CD4-positive, alpha-beta T cell (primary cell): ENCODE measurements at places on chromosomes 3 and 15. TPM values are rescaled to one million over a fixed set of nuclear protein-coding genes. Genes with fewer than 3 reads are reported as not detected.

Gene MGLL
- total RNA-seq, result 0.38 TPM

Gene P2RY14
- not detected for total RNA-seq

Gene RTP4
- 1.5 TPM for total RNA-seq

Gene EPHA6
- total RNA-seq, result not detected

Gene OR5K2
- not detected for total RNA-seq

Gene CMTM8
- 6.1 TPM for total RNA-seq

Gene PLSCR2
- not detected for total RNA-seq

Gene SPINK8
- not detected for total RNA-seq

Gene ATP10A
- total RNA-seq, result 30.0 TPM

Gene DUOXA2
- not detected for total RNA-seq

Gene LRRC2
- total RNA-seq, result 0.59 TPM

Gene GRK7
- 0.19 TPM for total RNA-seq

Gene ALDH1A2
- not detected for total RNA-seq

Gene ZNF620
- total RNA-seq, result 1.0 TPM

Gene MOBP
- total RNA-seq, result not detected

Gene SLC38A3
- total RNA-seq, result 1.1 TPM

Gene CYP1A2
- not detected for total RNA-seq

Gene RASGRP1
- 69.7 TPM for total RNA-seq

Gene BDH1
- total RNA-seq, result 22.2 TPM

Gene P2RY13
- total RNA-seq, result not detected

Gene PRTG
- not detected for total RNA-seq

Gene CYP8B1
- total RNA-seq, result not detected

Gene C15orf62
- 0.77 TPM for total RNA-seq

Gene EPHB3
- total RNA-seq, result 0.22 TPM

Gene IGSF10
- total RNA-seq, result not detected

Gene UBA7
- total RNA-seq, result 208 TPM

Gene JAGN1
- 15.1 TPM for total RNA-seq

Gene CCR8
- total RNA-seq, result 2.1 TPM

Gene DCLK3
- total RNA-seq, result not detected

Gene AQR
- 40.4 TPM for total RNA-seq

Gene CCDC39
- not detected for total RNA-seq

Gene TLR9
- total RNA-seq, result 0.17 TPM

Gene RARRES1
- not detected for total RNA-seq

Gene ACTC1
- total RNA-seq, result not detected

Gene C3orf22
- total RNA-seq, result not detected

Gene SEMA3B
- 1.9 TPM for total RNA-seq
